ENCODE measurements at places on chromosomes 5 and 9.

DNA sequence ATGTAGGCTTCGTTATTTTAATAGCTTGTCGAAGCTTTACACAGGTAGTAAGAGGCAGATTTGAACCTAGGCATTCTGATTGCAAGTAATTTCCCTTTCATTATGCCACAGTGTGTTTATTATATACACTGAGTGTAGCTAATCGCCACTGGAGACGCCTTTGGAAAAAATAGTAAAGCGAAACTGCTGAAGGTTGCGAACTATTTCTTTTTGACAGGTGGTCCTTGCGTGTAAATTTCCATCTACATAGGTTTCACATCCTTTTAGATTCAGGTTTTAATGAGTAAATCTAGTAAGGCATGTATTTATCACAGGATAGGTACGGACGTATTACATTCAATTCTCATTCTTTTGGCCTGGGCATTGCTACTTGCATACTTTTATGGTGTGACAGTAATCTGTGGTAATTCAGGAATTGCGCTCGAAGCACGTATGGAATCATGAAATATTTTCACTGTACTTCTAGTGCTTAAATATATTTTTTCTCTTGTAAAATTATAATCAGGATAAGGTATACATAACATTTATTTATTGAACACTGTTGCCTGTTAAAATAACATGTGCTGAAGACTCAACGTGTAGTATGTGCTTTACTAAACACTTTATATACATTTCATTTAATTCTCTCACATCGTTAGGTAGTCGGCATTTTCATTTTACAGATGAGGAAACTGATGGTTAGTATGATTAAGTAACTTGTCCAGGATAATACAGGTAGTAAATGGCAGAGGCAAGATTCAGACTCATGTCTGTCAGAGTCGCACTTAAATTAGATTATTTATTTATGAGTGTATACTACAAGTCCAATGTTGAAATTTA is 1.8 kb downstream of the MARCHF6 start:
- DNase-seq, result no peak

- no peak for DNase-seq
Observed at GRCh38 chr5:40033009-40033408, 608.2 kb upstream of the DAB2 start.

DNA sequence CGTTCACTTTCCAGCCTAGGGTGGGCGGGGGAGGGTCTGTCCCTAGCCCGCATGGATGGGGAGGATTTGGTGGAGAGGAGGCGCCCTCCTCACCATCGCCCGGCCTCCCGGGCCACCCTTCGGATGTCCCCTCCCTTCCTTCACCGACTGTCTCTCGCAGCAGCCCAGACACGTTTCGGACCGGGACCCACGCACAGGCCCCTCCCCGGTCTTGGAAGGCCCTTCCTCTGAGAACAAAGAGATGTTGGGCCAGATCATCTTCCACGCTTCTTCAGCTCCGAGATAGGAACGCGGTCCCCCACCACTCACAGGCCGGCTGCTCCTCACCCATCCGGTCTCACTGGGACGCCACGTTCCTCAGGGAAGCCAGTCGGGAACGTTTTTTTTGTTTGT is 640 bp upstream of the DPM2 start:
- DNase-seq, result no peak

- DNase-seq, result no peak
Observed at GRCh38 chr5:113232221-113232620, 202.6 kb downstream of the TSSK1B start.

DNA sequence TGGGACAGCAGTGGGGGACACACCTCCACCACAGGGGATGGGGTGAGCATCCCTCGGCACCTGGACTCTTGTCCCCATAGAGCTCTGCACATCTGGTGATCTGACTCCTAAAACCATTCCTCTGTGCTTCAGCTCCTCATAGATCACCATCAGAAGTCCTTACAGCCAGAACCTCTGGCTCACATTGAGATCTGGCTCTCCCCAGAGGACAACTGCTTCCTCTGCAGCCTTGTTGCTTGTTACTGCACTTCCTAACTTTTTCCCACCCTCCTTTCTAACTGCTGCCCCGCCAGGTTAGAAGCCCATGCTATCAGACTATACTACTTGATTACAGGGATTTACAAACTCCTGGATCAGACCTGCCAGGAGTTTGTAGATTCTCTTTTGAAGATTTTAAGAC is 64.5 kb downstream of the ARSB start:
- DNase-seq, result no peak

DNA sequence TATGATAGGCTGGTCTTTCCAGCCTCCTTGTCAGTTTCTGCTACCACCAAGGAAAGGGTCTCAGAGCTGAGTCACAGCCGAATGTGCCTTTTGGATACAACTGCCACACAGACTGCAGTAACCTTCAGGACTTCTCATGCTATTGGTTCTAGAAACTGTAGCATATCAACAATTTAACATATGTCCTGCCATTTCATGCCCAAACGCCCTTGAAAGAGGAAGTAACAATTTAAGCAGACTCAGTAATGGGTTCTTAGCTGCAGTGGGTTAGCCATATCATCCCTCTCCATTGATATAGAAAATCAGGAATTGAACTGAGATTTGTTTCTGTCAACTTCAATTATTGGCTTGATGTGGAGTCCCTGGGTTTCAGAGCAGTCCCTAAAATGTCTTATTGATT is 4.1 kb upstream of the CLK4 start:
- DNase-seq, result no peak

GRCh38 chr5:58490402-58491050 is 709 bp upstream of the GAPT start:
- no peak for DNase-seq

DNA sequence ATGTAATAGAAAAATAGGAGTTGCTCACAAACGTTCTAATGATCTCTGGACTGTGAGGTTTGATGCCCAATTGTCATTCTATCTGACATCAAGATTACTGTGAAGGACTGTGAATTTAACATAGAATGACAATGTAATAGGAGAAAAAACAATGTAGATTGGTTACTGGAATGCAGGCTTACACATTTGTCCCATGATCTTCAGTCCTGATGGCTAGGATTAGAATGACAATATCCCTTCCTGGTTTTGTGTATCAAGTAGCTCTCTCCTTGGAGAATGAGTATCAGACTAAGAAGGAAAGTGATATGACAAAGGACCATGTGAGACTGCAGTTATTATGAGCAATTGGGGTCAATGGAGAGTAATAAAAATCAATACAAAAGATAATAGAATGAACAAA is 862.2 kb upstream of the C9orf72 start:
- DNase-seq, result no peak

GRCh38 chr5:157603333-157604190 is 28.0 kb upstream of the ADAM19 start:
- peak; percentile 50 for DNase-seq

DNA sequence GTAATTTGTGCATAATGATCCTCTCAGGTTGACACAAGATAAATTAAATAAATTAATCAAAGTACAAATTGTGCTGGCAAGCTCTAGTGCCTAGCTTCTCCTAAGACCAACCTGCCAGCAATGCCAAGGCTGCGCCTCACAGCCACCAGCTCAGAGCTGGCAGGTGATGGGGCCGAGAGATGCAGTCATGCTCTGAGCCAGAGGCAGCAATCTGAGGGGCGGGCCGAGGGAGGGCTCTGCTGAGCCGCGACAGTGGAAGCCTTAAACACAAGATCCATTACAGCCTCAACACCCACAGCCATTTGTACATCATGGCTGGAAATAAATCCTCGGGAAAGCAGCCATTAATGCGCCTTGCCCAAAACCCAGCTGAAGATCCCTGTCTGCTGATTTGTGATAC is 20.3 kb downstream of the MED27 start:
- no peak for DNase-seq

DNA sequence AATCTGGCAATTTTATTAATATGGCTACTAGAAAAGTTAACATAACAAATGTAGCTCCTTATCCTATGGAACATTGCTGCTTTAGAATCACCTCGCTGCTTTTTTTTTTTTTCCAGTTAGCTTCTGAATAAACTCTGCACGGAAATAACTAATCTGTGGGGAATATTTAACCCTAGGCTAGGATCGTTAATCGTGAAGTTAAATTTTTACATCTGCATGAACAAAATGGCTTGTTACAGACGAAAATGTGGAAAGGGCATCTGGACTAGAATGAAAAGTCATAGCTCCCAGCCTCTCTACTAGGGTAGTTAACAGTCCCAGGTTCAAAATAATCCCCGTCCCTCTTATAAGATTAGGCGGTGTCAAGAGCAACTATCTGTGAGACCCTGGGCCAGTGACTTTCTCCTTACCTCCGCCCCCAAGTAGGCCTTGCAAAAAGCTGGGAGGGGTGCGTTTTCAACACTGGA is 470 bp upstream of the SLC22A5 start:
- DNase-seq, result no peak

- no peak for DNase-seq
Observed at GRCh38 chr9:114285166-114285867, 37.6 kb upstream of the ORM1 start.

- no peak for DNase-seq
Observed at GRCh38 chr5:125463466-125464092, 717.1 kb upstream of the ZNF608 start.

GRCh38 chr5:140498591-140498990 is 48.9 kb upstream of the EIF4EBP3 start:
- no peak for DNase-seq

- no peak for DNase-seq
Observed at GRCh38 chr9:137974746-137975526, 97.4 kb downstream of the CACNA1B start.

GRCh38 chr9:82571540-82571939 is 491.4 kb downstream of the RASEF start:
- no peak for DNase-seq

DNA sequence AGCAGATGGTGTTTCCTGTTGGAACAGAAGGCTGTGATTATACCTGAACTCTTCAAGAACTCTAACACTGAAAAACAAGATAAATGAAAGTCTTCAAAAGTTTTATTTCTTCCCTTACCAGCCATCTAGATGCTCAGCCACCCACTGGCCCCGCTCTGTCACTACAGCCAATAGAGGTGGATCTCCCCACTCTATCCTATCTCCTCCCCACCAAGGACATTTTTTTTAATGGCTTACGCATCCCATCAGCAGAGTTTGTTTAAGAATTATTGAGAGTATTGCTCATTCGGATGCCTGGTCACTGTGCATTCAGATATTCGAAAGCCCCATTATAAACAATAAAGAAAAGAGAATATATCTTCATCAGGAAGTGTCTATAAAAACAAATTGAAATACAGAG is 159.4 kb downstream of the RASEF start:
- no peak for DNase-seq

GRCh38 chr5:83294246-83294645 is 177.3 kb upstream of the VCAN start:
- DNase-seq, result no peak

DNA sequence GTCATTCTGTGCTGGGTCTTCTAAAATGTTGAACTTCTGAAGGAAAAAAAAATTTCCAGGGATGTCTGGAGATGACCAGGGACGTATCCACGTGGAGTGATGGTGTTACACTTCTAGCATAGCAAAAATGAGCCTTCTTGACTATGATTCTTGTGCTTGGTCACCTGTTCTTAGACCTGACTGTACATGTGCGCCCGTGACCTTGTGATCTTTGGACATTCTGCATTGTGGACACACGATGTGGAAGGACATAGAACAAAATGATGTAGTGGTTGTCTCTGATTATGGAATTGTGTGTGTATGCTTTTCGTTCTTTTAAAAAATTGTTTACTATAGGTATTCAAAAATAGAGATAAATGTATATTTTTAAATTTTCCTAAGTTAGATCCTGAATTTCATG is 61.0 kb downstream of the SNX30 start:
- DNase-seq, result no peak

All from activated T-helper 1 cell treated with Interleukin-2 at 50 U/mL for 16 hours (primary cell).